Hippocampal formation (tissue), 2 donors: ENCODE measurements at places on chromosomes 11 and 22.
A peak's percentile ranks its signal among the peaks of the same experiment; 100 is the strongest.

DNA sequence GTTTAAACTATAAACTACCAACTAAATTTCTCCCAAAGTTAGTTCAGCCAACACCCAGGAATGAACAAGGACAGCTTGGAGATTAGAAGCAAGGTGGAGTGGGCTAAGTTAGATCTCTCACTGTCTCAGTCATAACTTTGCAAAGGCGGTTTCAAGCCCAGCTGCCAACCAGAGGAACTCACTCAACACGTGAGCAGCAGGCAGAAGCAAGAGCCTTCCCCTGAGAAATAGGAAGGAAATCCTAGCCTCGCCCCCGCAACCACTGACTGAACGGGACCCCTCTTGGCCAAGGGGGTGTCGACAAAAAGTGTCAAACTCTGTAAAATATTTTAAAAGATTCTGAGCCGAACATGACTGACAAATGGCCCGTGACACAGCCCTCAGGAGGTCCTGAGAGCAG, 4.4 kb upstream of the KRTAP5-9 start:
- no peak for DNase-seq

DNA sequence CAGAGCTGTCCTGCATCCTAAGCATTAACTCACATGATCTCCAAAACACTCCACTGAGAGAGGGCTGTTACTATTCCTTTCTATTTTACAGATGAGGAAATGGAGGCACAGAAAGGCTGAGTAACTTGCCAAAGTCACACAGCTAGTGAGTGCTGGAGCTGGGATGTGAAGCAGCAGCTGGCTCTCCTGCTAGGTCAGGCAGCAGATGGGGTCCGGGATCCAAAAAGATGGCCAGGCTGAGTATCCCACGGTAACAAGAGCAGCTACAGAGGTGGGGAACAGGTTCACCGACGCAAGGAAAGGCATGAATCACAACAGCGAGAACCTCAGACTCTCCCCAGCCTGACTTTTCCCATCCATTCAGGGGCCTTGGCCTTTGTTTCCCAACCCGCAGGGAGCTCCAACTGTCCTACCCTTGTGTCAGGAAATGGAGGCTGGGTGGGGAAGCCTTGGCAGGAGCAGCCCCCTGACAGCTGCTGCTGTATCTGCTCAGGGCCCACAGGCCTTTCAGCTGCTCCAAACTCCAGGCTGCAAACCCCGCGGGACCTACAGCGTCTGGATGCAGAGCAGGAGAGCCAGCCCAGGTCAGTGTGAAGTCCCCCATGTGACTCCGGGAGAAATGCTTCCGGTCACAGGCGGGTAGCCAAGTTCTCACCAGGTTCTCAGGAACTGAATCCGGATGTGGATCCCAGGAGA, 29.5 kb downstream of the DKK3 start:
- DNase-seq, result no peak

DNA sequence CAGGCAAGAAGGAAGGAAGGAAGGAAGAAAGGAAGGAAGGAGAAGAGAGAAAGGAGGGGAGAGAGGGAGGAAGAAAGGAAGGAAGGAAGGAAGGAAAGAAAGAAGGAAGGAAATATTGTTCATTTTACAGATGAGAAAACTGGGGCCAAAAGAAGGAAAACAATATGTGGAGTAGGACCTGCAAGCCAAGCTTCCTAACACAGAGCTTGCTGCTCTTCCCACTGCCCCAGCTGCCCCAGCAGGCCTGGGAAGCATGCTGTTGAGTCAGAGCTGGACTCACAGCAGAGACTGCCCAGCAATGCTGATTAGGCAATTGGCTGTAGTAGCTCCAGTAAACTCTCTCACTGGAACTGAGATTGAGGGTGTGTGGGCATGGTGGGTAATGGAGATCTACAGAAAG, 42.6 kb upstream of the SMCO4 start:
- DNase-seq, result no peak

DNA sequence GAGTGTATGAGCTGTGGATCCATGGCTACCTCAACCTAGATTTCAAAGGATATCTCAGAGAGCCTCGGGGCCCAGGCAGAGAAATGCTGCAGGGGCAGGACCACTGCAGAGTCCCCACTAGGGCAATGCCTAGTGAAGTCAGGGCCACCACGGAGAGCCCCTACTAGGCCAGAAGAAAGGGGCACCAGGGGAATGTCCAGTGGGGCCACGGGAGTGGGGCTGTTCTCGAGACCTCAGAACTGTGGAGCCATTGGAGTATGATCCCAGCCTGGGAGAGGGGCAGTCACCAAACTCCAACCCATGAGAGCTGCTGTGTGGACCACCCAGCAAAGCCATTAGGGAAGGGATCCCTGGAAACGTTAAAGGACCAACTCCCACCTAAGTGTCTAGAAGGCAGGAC, 24.5 kb downstream of the RTL6 start:
- no peak for DNase-seq

GRCh38 chr11:115170133-115170815, 333.9 kb downstream of the CADM1 start:
- no peak for DNase-seq

DNA sequence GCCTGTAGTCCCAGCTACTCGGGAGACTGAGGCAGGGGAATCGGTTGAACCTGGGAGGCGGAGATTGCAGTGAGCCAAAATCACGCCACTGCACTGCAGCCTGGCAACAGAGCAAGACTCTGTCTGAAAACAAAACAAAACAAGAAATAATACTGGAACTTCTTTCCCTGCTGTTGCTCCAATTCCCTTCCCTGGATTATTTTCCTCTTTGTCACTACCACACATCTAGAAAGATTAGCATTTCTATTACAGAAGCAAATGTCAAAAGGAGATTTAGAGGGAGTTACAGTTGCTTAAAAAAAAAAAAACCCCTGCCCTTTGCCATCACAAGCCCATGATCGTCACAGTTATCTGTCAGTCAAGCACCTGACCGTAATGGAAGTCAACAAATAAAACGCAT, 17.7 kb upstream of the SCGB1D1 start:
- no peak for DNase-seq

DNA sequence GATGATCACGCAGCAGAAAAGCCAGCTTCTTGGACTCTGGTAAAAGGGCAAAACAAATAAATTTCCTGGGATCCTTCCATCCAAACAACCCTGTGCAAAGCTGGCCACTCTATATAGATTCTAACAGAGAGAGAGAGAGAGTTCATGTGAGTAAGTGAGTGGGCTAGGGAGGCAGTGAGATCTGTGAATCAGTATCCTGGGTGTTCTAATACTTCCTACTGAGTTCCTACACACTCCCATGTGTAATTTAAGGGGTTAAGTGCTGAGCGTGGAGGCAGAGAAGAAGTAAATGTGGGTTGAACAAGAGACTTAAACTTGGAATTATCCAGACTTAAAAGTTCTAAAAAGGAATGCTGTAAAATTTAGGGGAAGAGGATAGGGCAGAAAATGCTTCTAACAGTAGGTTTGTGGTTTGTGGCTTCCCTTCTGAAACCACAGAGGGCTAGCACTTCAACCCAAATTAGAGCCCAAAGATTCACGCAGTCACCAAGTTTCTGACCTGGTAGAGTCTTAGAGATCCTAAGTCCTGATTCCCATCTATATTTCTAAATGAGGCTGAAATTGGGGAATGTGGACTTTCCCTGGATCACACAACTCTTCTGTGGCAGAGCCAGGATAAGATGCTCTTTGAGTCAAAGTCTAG, 413.9 kb downstream of the TENM4 start:
- DNase-seq, result no peak

DNA sequence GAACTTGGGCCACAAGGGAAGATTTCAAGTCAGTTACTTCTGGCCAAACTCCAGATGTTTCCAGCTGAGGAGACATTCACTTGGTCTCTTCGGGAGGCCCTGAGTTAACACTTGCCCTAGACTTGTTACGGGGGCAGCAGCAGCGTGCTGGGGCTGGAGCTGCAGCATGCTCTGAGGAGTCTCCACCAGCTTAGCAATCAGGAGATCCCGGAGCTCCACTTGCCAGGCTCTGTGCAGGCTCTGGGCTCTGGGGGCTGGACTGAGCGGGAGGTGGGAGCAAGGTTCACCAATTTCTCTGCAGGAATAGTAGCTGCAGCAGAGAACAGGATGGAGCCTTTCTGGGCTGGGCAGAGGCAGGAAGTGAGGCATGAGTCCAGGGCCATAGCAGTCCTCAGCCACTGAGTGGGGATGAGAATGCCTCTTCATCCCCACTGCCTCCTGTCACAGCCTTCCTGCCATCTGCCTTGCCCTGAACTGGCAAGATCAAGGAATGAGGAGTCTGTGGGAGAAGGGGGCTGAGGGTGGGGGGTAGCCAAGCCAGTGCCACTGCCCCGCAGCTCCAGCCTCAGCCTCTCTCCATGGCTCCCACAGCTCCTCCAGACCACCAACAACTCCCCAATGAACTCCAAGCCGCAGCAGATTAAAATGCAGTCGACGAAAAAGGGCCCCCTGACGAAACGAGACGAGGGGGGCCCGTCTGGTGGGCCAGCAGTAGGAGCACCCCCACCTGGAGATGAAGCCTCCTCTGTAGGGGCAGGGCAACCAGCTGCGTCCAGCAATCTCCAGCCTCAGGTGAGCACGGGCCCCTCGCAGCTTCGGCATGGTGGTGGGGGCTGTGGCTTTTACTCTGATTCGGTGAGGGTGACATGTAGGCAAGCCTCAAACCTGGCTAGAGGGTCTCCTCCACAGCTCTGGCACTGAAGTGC, 23.4 kb downstream of the GTPBP1 start:
- DNase-seq, result no peak

GRCh38 chr22:36768141-36768540, 7.8 kb downstream of the IFT27 start:
- no peak for DNase-seq

DNA sequence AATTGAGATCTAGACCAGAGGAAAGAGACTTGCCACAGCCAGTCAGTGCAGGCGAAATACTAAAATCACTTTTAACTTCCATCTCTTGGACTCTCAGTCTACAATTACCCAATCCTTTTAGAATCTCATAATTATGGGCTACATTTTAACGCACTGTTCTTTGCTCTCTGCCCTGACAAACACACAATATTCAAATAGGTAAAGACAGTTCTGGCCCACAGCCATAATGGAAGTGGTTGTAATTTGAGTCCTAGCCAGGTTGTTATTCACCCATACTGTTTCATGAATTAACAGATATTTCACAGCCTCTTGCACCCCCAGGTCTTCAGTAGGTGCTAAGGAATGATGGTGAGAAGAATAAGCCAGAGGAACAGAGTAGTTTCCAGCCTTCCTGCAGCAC, 830 bp downstream of the C11orf97 start:
- DNase-seq, result no peak

GRCh38 chr11:11580841-11581411, 40.9 kb downstream of the GALNT18 start:
- DNase-seq, result no peak

GRCh38 chr11:2151500-2152257, 9.3 kb downstream of the INS start:
- peak; percentile 59 for DNase-seq

DNA sequence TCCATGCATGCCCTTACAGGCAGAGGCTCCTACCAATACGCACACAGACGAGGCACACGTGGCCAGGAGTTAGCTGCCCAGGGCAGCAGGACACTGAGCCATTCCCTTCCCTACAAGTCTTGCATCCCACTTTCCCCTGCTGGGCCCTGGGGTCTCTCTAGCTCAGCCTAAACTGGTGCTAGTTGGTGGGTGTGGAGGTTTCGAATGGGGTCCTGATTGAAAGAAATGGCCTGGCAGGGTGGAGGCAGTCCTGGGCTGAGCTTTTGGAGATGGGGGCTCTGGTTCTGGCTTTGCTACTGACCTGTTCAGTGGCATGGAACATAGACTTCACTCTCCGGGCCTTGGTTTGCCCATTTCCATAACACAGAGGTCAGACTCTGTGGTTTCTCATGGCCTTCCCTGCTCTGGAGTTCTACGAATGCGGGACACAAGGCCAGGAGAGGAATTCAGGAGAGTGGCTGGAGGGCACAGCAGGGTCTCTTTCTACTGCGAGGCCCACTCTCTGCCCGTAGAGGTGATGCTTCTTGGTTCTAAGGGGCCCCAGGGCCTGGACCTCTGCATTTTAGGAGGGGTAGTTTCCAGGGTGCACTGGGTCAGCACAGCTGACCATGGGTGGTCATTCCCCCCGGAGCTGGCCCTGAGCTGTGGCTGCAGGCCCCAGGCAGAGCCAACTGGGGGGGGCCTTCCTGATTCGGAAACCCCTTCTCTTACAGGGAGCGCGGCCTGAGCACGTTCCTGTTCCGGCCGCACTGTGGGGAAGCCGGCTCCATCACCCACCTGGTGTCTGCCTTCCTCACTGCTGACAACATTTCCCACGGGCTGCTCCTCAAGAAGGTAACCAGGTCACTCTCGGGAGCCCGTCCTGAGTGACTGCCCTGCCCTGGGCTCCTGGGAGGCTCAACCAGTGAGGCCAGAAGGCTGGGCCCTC, 40.0 kb downstream of the RNF141 start:
- no peak for DNase-seq

- DNase-seq, result no peak
These were observed 37.1 kb upstream of the SWAP70 start for GRCh38 chr11:9626496-9627394.

- no peak for DNase-seq
These were observed 8.9 kb upstream of the OR2D3 start for GRCh38 chr11:6911948-6912347.

DNA sequence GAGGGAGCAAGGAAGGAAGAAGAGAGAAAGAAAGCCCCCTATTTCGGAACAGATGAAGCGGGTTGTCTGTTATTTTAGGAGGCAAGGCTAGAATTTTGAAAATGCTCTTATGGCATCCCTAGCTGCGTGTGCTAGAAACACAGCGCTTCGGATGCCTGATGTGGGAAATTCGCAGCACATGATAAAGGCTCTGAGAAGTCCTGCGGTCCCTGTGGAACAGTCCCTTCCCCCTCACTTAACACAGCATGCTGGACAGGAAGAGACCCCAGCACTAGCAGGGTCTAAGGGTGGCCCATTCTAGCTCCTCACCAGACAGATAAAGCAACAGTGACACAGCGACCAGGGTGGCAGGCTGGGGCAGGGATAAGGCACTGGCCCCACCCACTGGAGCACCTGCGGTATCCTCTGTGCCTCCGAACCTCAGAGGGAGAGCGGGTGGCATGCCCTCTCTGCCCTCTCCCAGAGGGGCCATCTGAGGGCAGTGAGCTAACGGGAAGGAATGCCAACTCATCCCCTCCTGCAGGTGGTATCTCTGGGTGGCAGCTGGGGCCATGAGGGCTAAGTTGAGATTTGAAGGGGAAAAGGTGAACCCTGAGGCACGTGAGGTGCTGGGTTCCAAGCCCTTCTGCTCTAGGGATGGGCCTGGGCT, 75.7 kb downstream of the SCUBE1 start:
- DNase-seq, result no peak

- no peak for DNase-seq
These were observed 60.5 kb downstream of the NUP98 start for GRCh38 chr11:3736816-3737215.

- no peak for DNase-seq
These were observed 32.6 kb downstream of the SVIP start for GRCh38 chr11:22797047-22797446.
